ENCODE measurements at places on chromosomes 7 and 10. TPM values are rescaled to one million over a fixed set of nuclear protein-coding genes. Genes with fewer than 3 reads are reported as not detected.

Gene C10orf71
- not detected for total RNA-seq

Gene OPN4
- total RNA-seq = not detected

Gene EGFR
- total RNA-seq = 3.1 TPM

DNA sequence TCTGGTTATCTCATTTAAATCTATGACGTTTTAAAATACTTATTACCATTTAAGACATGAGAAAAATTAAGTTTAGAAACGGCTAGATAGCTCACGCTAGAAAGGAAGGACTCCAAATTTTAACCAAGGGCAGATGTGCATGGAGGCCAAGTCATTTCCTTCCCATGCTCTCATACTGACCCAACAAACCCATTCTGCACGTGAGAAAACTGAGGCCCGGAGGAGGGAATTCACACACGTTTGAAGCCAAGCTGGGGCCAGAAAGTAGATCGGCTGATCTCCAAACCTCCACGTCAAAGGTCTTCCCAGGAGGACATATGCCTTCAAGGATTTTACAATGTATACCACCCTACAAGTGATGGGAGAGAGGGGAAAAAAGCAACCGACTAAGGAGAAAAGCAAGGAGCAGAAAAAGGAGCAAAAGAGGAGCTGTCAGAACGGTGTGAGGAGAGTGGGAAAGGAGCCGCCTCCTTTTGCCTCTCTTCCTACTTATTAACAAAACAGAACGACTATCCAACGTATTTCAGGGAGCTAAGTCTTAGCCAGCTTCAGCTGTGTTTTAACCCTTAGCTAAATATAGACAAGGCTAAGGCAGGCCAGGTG lies 645 bp upstream of the SIRT1 start:
- no peak for DNase-seq

DNA sequence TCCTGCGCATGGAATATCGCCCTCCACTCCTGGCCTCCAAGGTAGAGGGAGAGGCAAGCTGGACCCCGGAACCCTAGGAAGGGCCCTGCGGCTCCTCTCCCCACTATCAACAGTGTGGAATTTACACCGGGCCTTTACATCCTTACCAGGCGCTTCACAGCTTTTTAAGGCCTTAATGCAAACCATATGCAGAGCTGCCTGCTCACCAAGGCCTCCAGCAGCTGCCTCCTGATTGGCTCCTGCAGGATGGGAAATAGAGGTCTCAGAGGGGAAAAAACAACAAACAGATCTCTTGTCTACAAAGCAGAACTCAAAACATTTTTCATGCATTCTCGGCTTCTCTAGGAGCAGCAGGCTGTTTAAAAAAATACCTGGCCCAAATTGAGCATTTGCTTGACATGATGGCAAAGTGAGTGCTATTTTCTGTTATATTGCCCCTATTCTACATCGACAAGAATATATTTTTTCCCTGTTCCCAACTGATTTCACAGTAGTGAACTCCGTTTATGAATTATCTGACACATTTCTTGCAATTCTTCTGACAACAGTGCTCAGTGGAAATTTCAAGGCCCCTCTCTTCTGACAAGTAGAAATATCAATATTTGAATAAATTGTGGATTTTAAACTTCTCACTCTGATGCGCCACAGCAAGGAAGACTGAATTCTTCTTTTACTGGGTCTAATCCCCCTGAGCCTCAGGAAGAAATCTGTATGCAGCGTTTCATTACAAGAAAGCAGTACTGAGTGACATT lies 51.7 kb downstream of the EBF3 start:
- DNase-seq = no peak

DNA sequence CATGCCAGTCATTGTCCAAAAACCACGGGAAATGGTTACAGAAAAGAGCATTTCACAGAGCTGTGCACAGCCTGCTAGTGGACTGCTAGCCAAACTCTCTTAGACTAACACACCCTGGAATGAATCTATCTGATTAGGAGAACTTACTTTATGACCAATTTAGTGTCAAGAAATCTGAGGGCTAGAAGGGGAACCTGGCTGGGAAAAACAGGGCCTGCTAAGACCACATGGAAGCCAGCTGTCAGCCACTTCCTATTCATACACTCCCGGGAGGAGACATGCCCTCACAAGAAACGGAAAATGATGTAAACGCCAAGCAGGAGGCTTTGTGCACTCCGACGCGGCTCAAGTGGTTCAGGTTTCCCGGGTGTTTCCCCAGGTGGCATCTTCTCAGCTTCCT lies 54.8 kb downstream of the MPP7 start:
- DNase-seq = no peak

GRCh38 chr10:132319853-132320653 lies 11.9 kb upstream of the LRRC27 start:
- DNase-seq = no peak

DNA sequence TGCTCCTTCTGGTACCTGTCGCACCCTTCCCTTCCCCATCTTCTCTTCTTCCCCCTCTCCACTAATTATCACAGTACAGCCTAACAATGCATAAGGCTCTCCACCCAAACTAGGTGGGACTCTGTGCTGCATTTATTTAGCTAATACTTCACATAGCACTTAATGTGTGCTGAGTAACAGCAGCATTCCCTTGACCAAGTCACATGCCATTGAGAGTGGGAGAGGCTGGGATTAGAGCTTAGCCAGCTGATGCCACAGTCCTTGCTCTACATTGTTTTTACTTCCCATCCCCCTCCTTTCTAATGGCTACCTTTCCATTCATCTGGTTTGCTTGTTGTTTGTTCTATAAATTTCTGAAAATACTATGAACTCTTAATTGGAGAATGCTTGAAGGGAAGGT lies 426.9 kb downstream of the LRMDA start:
- DNase-seq = no peak

- no peak for DNase-seq
These were observed 71.2 kb downstream of the SUGCT start for GRCh38 chr7:40205992-40206391.

- DNase-seq = peak; percentile 69
These were observed 131.7 kb upstream of the EEPD1 start for GRCh38 chr7:36021367-36021766.

GRCh38 chr7:140084142-140084655 lies 21.4 kb upstream of the PARP12 start:
- DNase-seq = no peak

- DNase-seq = no peak
These were observed 226.2 kb upstream of the TCF7L2 start for GRCh38 chr10:112723876-112724275.
